ENCODE measurements at places on chromosomes 16 and 17.
A peak's percentile ranks its signal among the peaks of the same experiment; 100 is the strongest.

GRCh38 chr16:51407921-51408320 lies 256.9 kb upstream of the SALL1 start:
- DNase-seq: no peak

DNA sequence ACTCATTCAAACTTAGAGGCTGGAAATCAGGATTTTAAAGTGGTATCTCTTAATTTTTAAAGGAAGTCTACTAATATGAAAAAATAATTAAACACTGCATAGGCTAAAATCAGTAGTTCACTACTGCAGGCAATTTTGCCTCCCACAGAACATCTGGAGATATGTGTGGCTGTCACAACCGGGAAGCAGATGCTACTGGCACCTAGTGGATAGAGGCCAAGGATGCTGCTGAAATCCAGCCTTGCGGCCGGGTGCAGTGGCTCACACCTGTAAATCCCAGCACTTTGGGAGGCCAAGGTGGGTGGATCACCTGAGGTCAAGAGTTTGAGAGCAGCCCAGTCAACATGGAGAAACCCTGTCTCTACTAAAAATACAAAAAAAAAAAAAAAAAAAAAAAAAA lies 473.9 kb downstream of the XYLT1 start:
- no peak for DNase-seq

DNA sequence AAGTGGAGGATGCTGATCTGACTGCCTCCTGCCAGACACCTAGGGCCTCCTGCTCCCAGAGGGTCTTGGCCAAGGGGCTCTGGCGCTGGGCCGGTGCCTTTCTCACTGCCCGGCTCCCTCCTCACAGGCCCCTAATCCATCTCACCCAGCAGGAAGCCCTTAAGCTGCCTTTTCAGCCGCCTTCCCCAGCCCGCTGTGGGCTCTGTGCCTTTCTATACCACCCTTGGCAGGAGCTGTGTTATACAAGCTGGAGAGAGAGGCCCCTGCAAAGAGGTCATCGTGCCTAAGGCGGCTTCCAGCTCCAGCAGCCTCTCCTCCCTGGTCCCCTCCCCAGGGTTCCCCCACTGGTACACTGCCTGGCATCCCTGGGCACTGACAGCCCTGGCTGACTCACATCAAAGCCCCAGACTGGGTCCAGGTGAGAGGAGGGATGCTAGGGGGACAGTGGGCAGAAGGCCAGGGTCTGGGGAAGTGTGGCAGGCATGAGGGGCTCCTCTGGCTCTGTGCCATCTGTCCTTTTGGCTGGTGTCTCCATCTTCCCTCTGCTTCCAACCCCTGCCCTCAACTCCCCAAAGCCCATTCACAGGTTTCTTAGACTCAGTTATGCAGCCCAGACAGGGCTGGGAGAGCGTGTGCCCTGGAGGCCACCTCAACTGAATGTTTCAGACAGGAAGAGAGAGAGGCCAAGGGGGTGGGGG lies 15.3 kb upstream of the FZD2 start:
- DNase-seq: no peak

DNA sequence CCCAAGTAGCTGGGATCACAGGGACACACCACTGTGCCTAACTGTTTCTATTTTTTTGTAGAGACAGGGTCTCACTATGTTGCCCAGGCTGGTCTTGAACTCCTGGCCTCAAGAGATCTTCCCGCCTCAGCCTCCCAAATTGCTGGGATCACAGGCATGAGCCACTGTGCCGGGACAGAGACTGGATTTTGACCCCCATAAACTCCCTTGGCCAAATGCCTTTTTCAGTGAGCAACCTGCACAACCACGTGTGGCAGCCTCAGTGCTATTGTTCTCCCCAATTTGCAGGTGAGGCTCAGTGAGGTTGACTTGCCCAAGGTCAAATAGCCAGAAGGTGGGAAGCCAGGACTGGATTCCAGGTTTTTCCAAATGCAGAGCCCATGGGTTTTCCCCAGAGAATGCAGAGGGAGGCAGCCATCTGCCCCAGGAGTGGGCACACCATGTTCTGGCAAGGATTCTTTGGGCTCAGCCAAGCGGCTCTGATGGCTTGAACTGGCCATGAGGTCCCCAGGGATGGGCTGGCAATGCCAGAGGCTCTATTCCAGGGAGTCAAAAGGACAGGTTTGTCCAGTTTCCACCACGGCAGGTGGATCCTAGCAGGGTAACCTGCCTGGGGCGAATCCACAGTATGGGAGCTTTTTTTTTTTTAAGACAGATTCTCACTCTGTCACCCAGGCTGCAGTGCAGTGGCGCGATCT lies 1.8 kb downstream of the IL27 start:
- DNase-seq: no peak

DNA sequence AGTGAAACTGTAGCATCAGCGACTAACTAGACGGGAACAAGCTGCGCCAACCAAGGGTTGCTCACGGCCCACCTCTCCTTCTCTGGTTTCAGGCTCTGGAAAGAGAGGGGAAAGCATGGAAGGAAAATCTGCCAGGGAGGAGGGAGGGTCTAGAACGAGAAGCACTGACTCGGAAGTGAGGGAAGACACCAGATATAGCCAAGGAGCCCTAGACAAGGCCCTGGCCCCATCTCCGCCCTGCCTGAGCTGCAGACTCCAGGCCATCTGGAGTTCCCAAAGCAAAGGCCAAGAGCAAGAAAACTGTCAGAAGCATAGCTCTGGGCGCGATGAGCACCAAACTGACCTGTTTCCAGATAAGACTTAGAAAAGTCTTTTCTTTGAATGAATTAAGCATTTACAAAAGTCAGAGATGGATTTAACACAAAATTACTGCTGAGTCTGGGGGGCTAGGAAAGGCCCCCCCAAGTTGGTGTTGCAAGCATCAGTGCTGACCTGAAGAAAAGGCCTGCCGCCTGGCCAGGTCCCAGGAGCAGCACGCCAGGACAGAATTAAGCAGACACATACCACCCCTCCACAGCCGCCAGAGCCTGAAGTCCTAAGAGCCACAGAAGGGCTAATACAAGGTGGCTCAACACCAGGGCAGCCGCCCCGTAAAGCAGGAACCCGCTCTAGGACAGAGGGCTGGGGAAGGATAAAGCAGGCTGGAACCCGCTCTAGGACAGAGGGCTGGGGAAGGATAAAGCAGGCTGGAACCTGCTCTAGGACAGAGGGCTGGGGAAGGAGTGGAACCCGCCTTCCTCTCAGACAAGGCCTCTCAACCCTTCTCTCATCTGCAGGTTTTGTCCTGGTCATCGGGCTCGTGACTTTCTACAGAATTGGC lies 20.7 kb downstream of the TMEM204 start:
- no peak for DNase-seq

- DNase-seq: no peak
Measured at GRCh38 chr17:61966191-61966590, 38.4 kb upstream of the INTS2 start.

DNA sequence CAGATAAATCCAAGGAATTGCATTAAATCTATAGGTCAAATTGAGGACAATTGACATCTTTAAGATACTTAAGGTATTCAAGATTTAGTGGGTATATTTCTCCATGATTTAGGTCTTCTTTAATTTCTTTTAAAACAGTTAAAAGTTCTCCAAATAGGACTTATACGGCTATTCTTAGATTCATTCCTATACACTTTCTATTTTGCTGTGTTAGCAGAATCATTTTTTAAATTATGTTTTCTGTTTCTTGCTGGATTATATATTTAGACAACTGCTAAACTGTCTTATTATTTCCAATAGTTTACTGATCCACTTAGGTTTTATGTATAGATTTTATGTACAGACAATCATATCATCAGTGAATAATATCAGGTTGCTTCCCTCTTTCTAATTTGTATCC lies 226.1 kb upstream of the AXIN2 start:
- no peak for DNase-seq

DNA sequence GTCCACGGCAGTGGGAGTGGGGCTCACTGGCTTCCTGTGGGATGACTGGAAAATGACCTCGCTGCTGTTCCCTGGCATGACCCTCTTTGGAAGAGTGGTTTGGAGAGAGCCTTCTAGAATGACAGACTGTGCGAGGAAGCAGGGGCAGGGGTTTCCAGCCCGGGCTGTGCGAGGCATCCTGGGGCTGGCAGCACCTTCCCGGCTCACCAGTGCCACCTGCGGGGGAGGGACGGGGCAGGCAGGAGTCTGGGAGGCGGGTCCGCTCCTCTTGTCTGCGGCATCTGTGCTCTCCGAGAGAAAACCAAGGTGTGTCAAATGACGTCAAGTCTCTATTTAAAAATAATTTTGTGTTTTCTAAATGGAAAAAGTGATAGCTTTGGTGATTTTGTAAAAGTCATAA lies 7.8 kb upstream of the RNF213 start:
- DNase-seq: peak; percentile 87

- no peak for DNase-seq
Measured at GRCh38 chr17:74516561-74517328, 14.5 kb downstream of the CD300LB start.

DNA sequence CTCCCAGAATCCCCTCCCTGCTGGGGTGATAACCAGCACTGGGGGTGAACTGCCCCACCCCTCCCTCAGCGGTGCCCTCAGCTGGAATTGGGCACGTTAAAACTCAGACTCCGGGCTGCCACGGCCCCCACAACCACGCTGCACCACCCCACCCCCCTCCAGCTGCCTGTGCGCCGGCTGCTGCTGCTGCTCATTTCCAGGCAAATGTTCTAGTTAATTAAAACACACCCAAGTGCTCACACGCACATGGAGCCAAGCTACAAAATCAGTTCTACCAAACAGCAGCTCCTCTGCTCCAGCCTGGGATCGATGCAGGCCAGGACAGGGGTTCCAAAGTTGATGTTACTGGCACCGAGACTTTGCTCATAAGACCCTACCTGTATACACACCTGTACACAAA lies 180.5 kb downstream of the ZNF423 start:
- DNase-seq: no peak

DNA sequence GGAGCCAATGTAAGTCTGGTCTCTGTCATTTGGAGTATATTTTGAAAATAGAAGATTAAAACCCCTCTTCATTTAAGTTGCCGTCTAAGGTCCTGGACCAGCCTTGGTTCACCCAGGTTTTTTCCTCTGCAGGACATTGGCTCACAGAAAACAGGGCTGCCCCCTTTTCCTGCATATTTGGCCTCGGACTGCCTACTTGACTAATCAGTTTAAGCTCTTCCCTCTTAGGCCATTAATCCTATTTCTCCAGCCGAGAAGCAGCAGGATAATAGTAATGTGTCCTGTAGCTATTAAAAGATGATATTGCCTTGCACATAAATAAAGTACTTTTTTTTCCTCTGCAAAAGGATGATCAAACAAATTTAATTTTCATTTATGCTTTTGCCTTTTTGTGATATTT lies 52.1 kb downstream of the PRKCA start:
- no peak for DNase-seq

GRCh38 chr17:48925251-48925990 lies 17.2 kb downstream of the UBE2Z start:
- DNase-seq: no peak

DNA sequence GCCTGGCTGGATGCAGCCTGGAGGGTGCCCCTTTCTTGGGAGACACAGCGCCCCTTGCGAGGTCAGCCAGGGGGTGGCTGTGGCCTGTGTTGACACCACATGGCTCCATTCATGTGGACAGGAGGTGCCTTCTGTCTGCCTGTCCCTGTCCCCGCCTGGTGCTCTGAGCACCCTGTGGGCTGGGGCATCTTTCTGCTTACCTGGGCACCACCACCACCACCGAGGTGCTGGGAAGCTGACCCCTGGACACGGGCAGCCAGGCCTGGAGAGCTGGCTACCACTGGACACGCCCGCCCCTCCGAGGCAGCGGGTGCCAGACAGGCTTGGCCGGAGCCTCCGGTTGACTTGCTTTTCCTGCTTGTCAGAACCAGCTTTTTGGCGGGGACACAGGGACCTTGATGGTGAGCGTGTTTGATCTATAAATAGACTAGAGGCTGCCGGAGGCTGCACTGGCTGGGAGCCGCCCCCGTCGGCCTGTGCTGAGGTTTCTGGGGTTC lies 121.3 kb upstream of the GSE1 start:
- DNase-seq: no peak
